Stimulated activated CD4-positive, alpha-beta T cell treated with anti-CD3 and anti-CD28 coated beads, Interleukin-15, amount 100 ng/mL, for 1 hour (primary cell): ENCODE measurements at places on chromosomes 11 and 22.

DNA sequence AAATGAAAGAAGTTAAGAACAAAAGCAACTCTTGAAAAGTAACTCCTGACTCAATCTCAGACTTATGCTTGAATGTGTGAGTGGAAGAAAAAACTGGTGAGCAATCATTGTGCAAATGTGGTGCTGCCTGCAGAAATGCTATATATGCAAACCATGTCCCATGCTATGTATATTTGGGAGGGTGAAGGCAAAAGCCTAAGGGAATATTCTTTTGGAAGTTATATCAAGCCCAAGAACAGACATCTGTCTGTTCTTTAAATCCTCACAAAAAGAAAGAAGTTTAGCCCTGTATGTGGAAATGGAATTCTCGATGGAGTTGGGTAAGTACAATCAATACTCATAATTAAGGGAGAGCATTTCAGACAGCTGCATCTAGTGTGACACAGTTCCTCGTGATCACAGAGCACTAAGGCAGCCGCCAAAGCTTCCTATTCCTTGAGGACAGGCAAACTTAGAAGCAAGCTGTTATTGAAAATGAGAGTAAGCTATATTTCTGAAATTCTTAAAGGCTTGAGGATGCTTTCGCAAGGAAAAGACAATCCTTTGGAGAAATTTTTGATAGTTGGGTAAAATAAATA lies 406.5 kb upstream of the CHORDC1 start:
- no peak for DNase-seq

DNA sequence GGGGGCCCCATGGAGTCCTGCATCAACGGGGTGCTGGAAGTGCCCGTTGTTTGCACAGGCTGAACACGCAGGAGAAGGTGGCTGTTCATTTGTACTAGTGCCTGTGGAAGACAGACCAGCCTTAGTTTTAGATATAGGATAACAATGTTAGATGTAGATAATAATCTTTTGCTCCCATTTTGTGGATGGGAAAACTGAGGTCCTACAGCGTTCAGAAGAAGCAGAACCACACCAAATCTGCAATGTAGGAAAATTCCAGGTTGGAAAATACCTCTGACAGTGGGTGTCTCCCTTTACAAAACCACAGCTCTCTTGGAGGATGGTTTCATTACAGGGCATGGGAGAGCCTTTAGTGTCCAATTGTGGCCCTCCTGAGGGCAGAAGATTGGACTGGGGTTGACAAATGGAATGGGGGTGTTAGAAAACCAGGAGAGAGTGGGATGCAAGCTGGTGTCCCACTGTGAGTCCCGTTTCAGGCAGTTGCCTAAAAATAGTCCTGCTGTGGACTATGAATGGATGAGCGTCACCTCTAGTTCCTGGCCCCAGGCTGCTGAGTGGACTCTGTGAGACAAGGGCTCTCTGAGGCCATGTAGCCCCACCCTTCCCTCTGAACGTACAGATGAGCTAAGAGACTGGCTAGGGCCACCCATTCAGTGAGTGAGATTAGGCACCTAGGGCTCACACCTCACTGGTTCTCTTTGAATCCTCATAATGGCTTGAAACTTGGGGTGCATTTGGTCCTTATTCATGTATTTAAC lies 508.8 kb downstream of the MN1 start:
- no peak for DNase-seq

DNA sequence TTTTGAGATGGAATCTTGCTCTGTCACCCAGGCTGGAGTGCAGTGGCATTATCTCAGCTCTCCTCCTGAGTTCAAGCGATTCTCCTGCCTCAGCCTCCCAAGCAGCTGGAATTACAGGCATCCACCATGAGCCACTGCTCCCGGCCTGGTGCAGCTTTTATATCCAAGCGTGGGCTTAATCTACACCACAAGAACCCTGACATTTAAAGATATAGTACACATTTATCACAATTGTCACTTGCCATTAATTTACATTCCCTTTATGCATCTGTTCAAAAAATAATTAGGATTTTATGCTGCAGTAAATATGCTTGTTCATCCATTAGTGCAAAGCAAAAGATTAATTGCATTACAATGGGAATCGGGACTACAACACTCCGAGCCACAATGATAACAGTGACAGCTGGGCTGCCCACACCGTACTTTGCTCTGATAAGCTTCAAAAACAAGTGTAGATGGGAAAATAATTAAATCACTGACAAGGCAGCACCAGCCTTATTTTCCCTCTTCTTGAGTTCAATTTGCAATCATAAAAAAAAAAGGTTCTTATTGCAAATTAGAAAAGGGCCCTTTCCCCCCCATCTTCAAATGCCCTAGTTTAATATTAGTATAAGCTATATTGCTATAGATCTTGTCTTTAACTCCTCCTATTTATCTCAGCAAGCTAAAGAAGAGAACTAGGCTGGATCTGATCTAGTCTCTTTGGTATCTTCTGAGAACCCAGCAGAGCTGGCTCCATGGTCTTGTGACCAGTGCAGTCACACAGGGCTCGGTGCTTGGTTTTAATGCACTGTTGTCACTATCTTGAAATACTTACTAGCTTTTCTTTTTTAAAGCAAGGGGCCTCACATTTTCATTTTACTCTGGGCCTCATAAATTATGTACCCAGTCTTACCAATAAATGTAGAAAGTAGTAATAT lies 206.2 kb upstream of the LRRC4C start:
- no peak for DNase-seq

GRCh38 chr11:17972987-17973386 lies 39.9 kb downstream of the SERGEF start:
- no peak for DNase-seq

DNA sequence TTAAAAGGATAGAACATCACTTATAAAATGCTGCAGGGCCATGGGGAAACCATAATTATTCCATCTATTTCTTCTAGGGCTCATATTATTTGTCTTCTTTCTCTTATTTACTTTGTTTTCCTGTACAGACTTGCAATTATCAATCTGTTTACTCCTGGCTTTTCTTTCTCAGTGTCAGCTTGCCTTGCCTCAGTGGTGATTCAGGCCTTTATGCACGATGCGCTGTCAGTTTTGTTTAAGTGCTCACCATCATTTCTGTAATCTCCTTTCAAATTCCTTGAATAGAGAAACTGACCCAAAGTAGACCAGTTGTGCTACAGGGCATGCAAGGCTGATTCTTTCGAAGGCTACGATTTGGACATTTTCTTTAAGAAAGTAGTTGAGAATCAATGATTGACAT lies 4.7 kb downstream of the PDHX start:
- DNase-seq, result no peak

- DNase-seq, result no peak
Measured at GRCh38 chr11:63872800-63873197, 33.9 kb downstream of the MARK2 start.

DNA sequence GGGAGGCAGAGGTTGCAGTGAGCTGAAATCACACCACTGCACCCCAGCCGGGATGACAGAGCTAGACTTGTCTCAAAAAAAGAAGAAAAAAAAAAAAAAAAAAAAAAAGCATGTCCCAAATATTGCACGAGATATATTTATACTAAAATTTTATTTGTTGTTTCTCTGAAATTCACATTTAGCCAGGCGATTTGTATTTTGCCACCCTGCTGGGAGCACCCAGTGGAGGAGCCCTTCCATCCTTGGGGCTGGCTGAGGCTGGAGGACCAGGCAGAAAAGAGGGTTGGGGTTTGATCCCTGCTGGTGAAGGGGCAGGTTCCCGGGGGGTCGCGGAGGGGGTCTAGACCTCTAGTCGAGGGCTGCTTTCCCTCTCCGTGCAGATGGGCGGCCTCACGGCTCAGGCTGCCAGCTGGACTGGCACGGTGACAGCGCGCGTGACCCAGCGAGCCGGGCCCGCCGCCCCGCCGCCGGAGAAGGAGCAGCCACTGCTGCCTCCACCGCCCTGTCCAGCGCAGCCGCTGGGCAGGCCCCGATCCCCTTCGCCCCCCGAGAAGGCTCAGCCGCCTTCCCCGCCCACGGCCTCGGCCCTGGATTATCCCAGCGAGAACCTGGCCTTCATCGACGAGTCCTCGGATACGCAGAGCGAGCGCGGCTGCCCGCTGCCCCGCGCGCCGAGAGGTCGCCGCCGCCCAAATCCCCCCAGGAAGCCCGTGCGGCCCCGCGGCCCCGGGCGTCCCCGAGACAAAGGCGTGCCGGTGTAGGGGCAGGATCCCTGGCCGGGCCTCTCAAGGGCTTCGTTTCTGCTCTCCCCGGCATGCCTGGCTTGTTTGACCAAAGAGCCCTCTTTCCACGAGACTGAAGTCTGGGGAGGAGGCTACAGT lies 952 bp upstream of the CATSPERZ start:
- DNase-seq, result no peak

- no peak for DNase-seq
Measured at GRCh38 chr11:75149766-75150465, 991 bp upstream of the SLCO2B1 start.

DNA sequence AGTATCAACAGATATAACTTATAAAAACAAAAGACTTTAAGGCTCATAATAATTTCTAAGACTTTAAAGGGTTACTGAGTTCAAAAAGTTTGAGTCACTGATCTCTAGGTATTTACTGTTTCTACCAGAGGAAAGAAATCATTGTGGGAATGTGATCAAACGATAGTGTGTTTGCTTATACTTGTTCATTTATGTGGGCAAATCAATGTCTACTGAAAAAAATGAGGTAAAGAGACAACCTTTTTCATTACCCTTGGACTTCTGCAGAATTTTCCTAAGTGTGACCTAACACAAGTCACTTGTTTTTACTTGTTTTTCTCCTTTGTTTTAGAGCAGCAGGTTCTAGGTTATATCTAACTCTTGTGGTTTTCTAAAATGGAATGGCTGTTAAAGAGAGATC lies 65.4 kb downstream of the PRR5L start:
- no peak for DNase-seq

DNA sequence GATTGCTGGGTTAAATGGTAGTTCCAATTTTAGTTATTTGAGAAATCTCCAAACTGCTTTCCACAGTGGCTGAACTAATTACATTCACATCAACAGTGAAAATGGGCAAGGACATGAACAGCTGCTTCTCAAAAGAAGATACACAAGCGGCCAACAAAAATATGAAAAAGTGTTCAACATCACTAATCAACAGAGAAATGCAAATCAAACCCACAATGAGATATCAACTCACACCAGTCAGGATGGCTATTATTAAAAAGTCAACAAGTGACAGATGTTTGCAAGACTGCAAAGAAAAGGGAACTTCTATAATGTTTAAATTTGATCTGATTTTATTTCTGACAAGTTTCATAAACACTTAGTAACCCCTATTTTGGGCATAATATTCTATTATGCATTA lies 537.5 kb downstream of the DLG2 start:
- no peak for DNase-seq

DNA sequence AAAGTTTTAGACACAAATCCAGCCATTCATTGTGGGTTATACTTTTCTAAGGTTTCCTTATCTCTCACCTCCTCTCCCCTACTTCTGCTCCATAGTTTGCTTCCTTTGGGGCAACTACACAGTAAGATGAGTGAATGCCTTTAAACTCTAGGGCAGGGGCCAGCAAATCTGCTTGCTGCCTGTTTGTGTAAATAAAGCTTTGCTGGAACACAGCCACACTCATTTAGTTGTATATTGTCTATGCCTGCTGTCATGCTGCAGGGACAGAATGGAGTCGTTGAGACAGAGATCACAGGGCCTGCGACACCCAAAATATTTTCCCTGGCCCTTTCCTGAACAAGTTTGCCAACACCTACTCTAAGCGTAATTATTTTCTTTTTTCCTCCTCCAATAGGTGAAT lies 58.7 kb downstream of the TECTA start:
- no peak for DNase-seq

DNA sequence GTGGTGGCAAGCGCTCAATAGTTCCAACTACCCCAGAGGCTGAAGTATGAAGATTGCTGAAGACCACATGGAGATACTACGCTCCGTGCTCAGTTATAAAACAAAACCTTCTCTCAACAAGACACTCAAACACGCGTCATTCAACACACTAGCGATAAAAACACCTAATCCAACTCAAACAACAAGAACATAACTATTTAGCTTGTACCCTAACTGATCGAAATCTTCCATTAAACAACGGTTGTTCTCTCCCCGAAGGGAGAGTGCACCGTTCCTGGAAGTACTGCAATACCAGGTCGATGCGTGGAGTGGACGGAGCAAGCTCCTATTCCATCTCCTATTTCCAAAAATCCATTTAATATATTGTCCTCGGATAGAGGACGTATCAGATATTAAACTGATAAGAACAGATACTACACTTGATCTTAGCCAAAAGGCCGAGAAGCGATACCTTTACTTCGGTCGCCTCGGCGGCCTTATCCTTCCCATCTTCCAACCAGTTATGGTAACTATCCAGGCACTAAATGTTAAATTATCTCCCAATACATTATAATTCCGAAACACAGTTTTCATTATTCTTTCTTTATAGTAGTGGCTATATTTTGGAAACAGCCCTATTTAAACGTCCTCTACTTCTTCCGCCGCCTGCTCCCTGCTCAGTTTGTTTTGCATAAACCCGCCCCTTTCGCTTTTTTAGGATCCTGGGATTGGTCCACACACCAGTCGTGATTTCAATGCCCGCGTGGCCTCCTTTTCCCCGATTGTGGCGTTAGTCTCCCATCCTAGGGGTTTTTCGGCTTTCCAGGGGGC lies 2.2 kb upstream of the WDR74 start:
- peak; percentile 66 for DNase-seq

DNA sequence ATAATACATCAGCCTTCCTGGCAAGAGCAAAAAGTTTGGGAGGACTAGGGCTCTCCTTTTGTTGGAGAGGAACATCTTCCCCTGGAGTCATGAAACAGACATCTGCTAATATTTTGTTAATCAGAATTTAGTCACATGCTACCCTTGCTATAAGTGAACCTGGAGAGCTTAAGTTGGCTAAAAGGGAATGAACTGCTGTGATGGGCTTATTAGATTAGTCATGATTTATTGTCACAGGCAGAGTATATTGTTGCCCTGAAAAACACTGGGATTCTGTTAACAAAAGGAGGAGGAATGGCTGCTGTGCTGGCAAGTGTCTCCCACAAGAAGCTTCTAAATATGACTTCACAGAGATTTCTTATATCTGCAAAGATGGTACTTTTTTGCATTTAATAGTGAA lies 16.0 kb downstream of the TCP11L1 start:
- DNase-seq, result no peak

GRCh38 chr22:44409974-44410316 lies 88.1 kb downstream of the RTL6 start:
- no peak for DNase-seq

DNA sequence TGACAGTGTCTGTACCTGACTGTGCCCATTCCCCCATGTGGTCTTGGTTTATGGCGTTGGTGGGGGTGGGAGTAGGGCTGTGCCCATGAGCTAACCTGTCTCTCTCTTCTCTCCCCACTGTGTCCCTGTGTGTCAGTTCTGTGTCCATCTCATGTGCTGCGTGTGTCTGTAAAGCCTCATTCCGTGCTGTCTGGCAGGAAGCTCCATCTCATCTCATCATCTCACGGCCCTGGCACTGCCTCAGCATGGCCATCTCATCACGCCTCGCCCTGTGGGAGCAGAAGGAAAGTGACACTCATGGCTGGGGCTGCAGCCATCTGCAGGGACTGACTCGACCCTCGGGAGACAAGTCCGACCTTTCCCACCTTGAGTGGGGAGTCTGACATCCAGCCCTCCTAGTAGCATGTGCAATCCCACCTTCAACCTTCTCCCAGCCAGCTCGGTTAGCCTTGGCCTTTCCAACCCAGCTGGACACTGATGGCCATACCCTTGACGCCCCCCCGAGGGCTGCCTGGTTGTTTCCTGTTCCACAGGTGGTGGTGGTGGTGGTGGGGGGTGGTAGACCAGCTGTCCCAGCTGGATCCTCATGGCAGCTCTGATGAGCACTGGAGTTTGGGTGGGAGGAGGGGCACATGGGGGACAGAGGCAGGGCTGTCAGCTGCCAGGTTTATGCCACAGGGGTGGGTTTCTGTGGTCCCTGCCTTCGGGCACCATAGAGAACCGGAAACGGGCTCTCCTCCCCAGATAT lies 19.0 kb downstream of the MYO18B start:
- DNase-seq, result no peak
